ENCODE measurements at places on chromosomes 1 and 21. TPM values are rescaled to one million over a fixed set of nuclear protein-coding genes. Genes with fewer than 3 reads are reported as not detected.

The SLC25A34 gene
- total RNA-seq, result 2.5 TPM

DNA sequence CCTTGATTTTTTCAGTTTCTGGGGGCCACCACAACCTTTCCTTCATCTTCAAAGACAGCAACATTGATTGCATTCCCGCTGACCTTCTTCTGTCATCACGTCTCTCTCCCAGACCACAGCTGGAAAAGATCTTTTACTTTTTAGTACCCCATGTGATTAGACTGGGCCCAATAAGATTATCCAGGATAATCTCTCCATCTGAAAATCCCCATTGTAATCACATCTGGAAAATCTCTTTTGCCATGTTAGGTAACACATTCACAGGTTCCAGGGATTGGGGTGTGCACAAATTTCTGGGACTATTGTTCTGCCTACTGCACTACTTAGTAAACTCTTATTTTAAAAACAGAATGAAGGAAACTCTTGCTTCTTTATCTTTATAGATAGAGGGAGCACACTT, 47.1 kb upstream of the INSL5 start:
- no peak overlapping the region for H3K4me3 ChIP-seq
- H3K36me3 ChIP-seq, result no peaks in the 10 kb centered on the region
- DNase-seq, result no peak
- H3K4me1 ChIP-seq, result no peaks in the 10 kb centered on the region

DNA sequence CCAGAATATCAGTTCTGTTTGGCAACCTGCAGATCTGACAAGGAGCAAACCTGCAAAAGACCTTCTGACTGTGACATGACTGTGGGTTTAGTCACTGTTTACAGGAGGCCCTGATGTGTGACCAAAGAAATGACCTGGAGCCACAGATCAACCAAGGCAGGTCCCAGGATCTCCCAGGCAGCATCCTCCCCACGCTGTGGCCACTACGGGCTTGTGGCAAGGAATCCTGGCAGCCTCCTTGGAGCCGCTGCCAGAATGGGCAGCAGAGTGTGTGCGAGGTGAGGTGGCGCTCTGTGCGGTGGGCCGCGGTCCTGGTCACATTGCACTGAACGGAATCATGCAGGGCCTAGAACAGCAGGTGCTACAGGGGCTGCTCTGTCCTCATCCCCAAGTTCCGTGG, 15.9 kb downstream of the MCM3AP start:
- H3K4me3 ChIP-seq, result no peak overlapping the region
- H3K4me1 ChIP-seq, result no peaks in the 10 kb centered on the region
- H3K27ac ChIP-seq, result no peak overlapping the region
- no peak for DNase-seq

DNA sequence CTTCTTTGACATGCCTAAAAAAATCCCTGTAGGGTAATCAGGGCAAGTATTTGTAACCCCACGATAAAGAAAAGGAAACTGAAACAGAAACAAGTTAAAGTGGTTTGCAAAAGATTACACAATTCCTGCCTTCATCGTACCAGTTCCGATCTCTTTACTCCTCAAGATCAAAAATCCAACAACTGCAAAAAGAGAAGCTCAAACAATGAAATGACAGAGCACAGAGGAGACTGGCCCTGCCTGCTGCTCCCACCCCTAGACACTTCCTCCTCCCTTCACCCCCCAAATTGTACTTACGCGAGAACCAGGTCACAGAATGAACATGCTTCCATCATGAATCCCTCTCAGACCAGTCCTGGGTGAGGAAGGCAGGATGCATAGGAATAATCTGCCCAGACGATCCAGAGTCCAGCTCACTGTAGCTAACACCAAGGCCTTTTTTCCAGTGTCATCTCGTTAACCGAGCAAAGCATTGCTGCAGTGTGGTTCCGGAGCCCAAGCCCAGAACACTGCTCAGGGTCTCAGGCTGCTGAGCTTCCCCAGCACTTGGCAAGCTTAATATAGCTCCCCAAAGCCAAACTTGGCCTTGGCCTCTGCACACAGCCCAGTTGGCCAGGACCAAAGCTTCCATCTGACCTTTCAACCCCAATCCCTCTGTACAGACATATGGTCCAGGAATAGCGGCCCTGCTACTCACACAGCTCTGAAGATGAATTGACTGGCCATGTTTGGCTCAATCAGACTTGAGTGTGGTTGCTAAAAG, 20.3 kb downstream of the RXRG start:
- H3K4me1 ChIP-seq, result peaks cover 14% of the 10 kb centered on the region
- peak; percentile 23 for DNase-seq
- H3K27me3 ChIP-seq, result no peaks in the 10 kb centered on the region
- peak overlapping the region; percentile 57 for H3K27ac ChIP-seq
- H3K36me3 ChIP-seq, result no peaks in the 10 kb centered on the region

DNA sequence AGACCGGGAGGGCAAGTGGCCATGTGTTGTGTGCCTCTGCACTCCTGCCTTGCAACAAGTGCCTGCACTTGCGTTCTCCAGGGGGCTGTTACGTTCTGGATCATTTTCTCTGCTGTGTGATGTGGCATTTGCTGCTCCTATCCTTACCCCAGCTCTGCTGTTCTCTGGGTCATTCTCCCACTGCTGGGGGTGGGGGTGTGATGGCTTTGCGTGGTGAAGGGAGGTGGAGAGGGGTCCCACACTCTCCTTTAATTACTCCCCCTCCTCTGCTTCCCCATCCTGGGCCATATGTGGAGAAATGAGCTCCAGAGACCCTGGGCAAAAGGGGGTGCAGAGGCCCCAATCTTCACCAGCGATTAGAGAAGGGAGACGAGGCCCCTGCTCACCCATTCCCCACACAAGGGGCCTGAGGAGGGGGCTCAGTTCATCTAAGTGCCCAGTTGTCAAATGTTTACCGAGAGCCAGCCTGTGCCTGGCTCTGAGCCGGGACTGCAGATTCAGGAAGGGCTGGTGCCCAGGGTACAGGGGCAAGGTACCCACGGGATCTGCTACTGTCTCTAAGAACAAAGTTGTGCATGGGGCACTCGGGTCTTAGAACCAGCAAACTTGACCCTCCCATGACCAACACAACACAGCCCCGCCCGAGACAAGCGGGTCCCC, 355.4 kb downstream of the PTPRU start:
- no peak overlapping the region for H3K27ac ChIP-seq
- no peaks in the 10 kb centered on the region for H3K36me3 ChIP-seq
- DNase-seq, result no peak

The OR10K2 gene
- not detected for total RNA-seq
